Right lung (tissue), 10 donors: ENCODE measurements at places on chromosomes 7 and 10. TPM values are rescaled to one million over a fixed set of nuclear protein-coding genes. Genes with fewer than 3 reads are reported as not detected.

The SPDYE1 gene
- polyA plus RNA-seq: 1.7 TPM

DNA sequence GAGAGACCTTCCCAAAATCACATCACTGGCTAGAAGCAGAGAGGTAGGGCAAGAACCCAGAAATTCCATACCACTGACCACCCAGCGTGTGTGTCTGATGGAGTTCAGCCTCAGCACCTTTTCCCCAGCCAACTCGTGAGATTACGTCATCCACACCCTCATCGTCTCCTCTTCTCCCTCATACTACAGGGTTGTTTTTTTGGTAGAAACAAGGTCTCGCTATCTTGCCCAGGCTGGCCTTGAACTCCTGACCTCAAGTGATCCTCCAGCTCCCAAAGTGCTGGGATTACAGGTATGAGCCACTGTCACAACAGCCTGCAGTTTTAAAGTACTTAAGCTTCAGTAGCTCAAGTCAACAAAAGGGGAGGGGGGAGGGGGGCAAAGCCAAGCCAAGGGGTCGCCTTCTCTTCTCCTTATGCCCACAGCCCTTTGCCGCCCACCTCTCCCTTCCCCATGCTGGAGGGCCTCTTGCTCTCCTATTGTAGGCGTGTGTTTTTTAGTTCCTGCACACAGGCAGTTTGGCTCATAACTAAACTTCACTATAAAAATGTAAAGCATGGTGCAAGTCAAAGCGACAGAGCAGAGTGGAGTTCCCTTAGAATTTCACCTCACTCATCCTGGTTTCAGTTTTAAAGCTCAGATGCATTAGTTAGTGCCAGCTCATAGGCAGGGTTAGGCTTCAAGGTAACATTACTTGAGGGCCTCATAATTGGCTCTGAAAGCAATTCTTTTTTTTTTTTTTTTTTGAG, 5.2 kb upstream of the PRDX3 start:
- DNase-seq: no peak

- no peak for DNase-seq
Measured at GRCh38 chr7:36916116-36916515, 191.8 kb upstream of the AOAH start.

The PTPN20 gene
- polyA plus RNA-seq: 2.3 TPM

DNA sequence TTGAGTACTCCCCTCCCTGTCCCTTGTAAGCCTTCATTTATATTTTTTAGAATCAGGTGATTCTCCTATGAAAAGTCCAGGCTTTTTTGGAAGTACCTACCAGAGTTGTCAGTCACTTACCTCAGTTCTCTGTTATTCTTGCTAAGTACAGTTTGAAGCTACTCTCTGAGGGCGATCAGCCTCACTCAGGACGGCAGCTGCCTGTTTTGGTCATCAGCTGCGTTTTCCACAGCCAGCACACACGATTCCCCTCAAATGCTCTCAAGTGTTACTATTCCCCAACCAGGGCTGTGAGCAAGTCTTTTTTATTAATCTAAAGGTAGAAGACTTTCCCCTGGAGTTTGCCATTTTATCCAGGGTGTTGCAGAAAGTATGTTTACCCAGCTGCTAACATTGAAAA, 328.6 kb downstream of the SUGCT start:
- no peak for DNase-seq

DNA sequence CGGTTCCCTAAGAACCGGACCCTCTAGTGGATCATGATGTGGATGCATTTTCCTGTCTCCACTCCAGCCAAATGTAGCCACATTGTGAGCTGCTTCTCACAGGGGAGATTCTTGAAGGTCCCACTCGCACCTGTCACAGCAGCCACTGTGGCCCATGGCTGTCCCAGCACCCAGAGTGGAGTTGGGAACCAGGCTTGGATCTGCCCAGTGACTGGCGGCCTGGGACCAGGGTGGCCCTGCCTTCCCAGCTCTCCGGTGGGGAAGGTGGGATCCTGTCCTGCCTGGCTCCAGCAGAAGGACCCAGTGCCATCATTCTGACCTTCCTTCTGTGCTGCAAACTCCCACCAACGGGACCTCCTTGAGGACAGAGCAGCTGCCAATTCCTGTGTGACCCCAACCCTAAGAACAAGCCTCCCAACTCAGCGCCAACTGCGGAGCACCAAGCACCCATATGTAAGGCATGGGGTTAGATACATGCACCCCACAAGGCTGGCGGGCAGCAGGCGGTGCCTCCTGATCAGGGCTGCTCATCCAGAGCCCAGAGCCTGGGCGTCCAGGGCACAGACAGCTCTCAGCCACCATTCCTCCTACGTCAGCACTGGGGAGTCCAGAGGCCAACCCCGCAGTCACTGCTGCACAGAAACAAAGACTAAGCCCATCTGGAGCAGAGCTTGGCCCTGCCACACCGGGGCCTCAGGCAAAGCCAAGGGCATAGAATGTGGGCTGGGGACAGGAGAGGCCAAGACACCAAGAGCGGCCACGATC, 28.8 kb downstream of the EBF3 start:
- DNase-seq: no peak

The HABP2 gene
- 0.49 TPM for polyA plus RNA-seq

The NUDT13 gene
- 7.6 TPM for polyA plus RNA-seq

- DNase-seq: no peak
Measured at GRCh38 chr7:143413123-143413522, 4.5 kb upstream of the EPHA1 start.

GRCh38 chr10:108037061-108037460, 872.6 kb upstream of the SORCS1 start:
- DNase-seq: no peak

DNA sequence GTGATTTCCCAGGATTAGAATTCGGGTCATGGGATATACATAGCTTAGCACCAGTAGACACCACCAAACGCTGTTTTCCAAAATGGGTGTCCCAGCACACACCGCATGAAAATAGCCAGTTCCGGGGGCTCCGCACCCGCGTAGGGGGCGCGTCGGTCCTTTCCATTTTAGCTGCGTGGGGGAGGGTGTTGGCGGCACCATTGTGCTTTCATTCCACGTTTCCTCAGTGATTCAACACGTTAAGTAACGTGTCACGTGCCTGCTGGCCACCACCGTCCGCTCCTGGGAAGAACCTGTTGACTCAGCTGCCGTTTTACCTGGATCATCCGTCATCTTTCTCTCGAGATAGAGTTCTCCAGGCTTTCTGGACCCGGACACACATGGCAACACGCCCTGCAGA, 25.6 kb upstream of the ADGRA1 start:
- no peak for DNase-seq

DNA sequence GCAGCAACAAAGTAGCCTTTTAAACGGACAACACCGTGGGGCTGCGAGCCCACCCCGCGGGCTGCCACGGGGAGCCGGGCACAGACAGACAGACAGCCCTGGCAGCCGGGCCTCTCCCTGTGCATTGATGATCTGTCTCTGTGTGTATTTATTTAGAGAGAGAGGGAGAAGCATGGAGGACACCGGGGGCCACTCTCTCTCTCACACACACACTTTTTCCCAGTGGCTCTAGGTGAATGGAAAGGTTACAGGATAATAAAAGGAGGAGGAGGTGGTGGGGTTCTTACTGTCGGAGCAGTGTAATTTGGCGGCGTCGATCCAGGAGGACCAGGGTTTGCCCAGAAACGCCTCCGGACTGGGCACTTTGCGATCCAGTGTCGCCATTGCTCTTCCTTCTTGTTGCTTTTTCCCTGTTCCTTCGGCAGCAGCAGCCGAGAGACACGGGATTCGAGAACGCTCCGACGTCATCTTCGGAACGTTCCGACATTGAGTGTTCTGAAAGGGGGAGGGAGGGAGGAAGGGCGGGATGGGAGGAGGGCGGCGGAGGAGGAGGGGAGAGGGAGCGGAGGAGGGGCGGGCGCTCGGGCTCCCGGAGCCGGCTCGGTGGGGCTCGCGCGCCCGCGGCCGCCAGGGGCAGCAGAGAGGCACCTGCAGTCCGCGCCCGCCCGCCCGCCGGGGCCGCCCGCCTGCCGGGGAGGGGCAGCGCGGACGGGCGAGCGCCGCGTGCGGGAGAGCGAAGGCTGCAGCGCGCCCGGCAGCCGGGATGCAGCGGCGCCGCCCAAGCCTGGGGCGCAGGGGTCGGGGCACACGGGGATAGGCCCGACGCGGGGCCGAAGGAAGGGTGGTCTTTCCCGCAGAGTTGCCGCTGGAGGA, at the start of gene ATXN7L1:
Gene ATXN7L1, minus strand, starts transcription at position 509 of the 873 bp plus-strand sequence. Its CDS starts 41 bp downstream, at position 468.
- peak; percentile 96 for DNase-seq

GRCh38 chr10:3900391-3900790, 115.4 kb upstream of the KLF6 start:
- no peak for DNase-seq

The CYP2C18 gene
- polyA plus RNA-seq: 0.69 TPM

GRCh38 chr7:935164-935873, 19.2 kb downstream of the ADAP1 start:
- DNase-seq: no peak

DNA sequence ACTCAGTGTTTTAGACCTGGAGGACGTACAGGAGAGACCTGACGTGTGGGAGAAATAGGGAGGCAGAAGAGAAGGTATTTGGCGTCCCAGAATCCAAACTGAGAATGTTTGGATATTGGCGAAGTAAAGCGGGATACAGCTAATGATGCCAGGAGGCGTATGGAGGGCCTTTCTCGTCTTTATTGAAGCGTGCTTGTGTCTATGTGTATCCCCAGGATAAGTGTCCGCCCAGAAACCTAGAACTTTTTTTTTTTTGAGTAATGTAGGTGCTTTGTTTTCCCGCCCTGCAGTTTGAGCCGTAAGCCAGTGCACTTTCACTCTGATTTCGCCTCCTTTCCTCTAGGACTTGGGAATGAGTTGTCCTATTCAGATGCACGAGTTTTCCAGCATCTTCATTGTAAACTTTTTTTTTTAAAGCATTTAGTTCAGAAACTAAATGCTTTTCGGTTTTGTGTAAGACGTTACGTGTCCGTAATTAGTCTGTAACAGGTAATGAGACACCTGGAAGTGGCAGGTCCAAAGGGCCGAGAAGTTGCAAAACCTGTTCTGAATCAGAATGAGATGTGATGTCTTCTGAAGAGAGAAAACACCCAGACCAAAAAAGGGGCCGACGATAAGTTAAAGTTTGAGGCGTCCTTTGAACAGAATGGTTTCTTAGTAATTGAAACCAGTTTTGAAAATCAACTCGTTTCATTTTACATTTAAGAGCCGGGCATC, 746 bp downstream of the ARL5B start:
- DNase-seq: no peak

- DNase-seq: no peak
Measured at GRCh38 chr10:89346405-89347254, 18.8 kb downstream of the IFIT3 start.

The KCNMA1 gene
- 4.2 TPM for polyA plus RNA-seq

DNA sequence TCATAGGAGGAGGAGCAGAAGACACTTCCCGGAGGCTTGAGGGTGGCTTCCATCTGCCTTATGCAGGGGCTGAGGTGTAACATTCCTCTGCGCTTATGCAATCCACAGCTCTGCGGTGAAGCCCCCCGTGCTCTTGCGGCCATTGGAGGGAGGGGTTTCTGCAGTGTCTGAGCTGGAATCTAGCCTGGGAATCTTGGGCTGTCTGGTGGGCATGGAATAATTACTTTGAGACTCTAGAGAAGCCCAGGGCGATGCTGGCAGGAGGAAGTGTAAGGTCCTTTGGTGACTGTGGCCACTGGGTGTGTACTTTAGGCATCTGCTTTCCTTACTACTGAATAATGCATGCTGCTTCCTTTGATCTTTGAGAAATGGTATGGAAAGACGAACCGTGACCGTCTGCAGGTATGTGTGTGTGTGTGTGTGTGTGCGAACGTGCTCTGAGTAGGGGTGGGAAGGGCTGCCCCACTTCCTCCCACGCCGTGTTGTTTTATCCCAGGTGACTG, 181.0 kb downstream of the PRPF18 start:
- DNase-seq: no peak

GRCh38 chr10:61792921-61793320, 108.6 kb upstream of the ARID5B start:
- no peak for DNase-seq

The GATAD1 gene
- polyA plus RNA-seq: 45.3 TPM

GRCh38 chr10:102195296-102195870, 30.7 kb upstream of the ELOVL3 start:
- DNase-seq: no peak

The NYAP1 gene
- polyA plus RNA-seq: 2.3 TPM

- DNase-seq: no peak
Measured at GRCh38 chr10:178208-178607, 43.0 kb downstream of the ZMYND11 start.

DNA sequence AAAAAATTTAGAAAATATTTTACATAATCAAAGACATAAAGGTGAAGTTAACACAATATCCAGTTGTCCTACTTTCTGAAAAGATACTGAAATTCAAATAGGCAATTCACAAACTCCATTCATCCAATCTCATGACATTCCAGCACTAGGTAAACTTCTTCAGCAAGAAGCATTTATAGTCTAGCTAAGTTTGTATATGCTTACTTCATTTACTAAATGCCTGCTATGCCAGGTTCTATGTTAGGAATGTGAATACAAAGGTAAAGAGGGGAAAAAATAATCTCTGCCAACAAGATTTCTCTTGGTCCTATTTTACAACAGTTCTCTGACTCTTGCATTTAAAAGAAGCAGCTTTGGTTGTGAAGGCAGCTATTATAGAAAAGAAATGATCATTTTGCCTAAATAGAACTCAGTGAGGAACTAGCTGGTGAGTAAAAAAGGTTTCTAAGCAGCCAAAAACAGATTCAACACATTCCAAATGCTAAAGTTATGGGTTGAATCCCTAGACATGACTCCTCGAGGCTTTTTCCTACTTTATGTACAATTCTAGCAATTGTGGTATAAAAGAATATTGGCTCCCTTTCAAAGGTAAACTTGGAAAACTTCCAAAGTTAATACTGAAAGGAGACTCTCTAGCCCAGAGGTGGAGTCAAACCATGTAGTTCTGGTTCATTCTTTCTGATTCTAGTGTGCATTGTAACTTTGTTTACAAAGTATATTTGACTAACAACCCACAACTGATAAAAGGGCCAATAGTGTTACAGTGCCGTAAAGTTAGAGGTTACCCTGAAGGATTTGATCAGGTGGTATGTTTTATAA, 30.9 kb upstream of the KLHL7 start:
- no peak for DNase-seq

GRCh38 chr10:86207226-86207625, 159.4 kb downstream of the GRID1 start:
- no peak for DNase-seq

DNA sequence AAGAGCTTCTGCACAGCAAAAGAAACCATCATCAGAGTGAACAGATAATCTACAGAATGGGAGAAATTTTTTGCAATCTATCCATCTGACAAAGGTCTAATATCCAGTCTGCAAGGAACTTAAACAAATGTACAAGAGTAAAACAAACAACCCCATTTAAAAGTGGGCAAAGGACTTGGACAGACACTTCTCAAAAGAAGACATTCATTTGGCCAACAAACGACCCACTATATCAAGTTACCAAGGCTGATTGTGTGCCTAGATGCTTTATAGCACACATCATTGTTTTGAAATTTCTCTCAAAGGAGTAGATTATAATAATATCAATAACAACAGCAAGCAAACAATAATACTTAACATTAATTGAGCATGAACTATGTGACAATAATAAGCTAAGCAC, 117.1 kb downstream of the TFPI2 start:
- no peak for DNase-seq
